Heart left ventricle (tissue), 16 donors: ENCODE measurements at places on chromosomes 5 and 9.

- H3K4me1 ChIP-seq = peaks cover 95% of the 10 kb centered on the region
- H3K36me3 ChIP-seq = no peaks in the 10 kb centered on the region
- no peak overlapping the region for H3K4me3 ChIP-seq
- H3K27ac ChIP-seq = peak overlapping the region; percentile 82
- no peaks in the 10 kb centered on the region for H3K27me3 ChIP-seq
Measured at GRCh38 chr5:132474131-132474723, 16.3 kb downstream of the IRF1 start.

GRCh38 chr9:130893341-130894101 lies 3.1 kb downstream of the QRFP start:
- DNase-seq = peak; percentile 55
- H3K4me3 ChIP-seq = peak overlapping the region; percentile 34
- peaks cover 16% of the 10 kb centered on the region for H3K4me1 ChIP-seq
- no peaks in the 10 kb centered on the region for H3K27me3 ChIP-seq

GRCh38 chr9:71136696-71137095 lies 15.3 kb upstream of the TRPM3 start:
- no peak for DNase-seq
- no peaks in the 10 kb centered on the region for H3K4me1 ChIP-seq
- H3K27ac ChIP-seq = no peak overlapping the region
- H3K27me3 ChIP-seq = no peaks in the 10 kb centered on the region

GRCh38 chr5:82480331-82480730 lies 202.2 kb upstream of the RPS23 start:
- H3K36me3 ChIP-seq = no peaks in the 10 kb centered on the region
- H3K27me3 ChIP-seq = no peaks in the 10 kb centered on the region
- no peaks in the 10 kb centered on the region for H3K4me1 ChIP-seq
